Articular chondrocyte of knee joint (primary cell): ENCODE measurements at places on chromosomes 3 and 15. TPM values are rescaled to one million over a fixed set of nuclear protein-coding genes. Genes with fewer than 3 reads are reported as not detected.

Gene MESP2
- total RNA-seq: 0.32 and 0.78 TPM in 2 replicates

Gene TRPM1
- total RNA-seq: not detected in 2 replicates

Gene ALDH1A3
- total RNA-seq: 24.4 and 25.5 TPM in 2 replicates

Gene GP5
- under 0.01 and 0.13 TPM in 2 replicates for total RNA-seq

Gene CPB1
- total RNA-seq: 0.54 TPM in 1 of 2 replicates, not detected in the other

Gene THPO
- total RNA-seq: 0.76 and 0.78 TPM in 2 replicates

Gene CHRD
- total RNA-seq: 1.7 and 4.7 TPM in 2 replicates
